ENCODE measurements at places on chromosomes 7 and 10. TPM values are rescaled to one million over a fixed set of nuclear protein-coding genes. Genes with fewer than 3 reads are reported as not detected.

Gene PLEKHS1
- not detected for polyA plus RNA-seq

Gene SH2D4B
- not detected for polyA plus RNA-seq

Gene SPDYE6
- not detected for polyA plus RNA-seq

Gene TAS2R5
- not detected for polyA plus RNA-seq

Gene PDZD7
- polyA plus RNA-seq, result 0.39 TPM

Data from naive thymus-derived CD8-positive, alpha-beta T cell (primary cell).